ENCODE measurements at places on chromosomes 1 and 21. TPM values are rescaled to one million over a fixed set of nuclear protein-coding genes. Genes with fewer than 3 reads are reported as not detected.

SIPA1L2 gene
- 40.6 TPM for total RNA-seq

KHDC4 gene
- total RNA-seq: 32.0 TPM

EFCAB7 gene
- total RNA-seq: 6.7 TPM

TNNT2 gene
- total RNA-seq: not detected

A3GALT2 gene
- not detected for total RNA-seq

ABCB10 gene
- 14.1 TPM for total RNA-seq

- no peak overlapping the region for H3K27ac ChIP-seq
- no peaks in the 10 kb centered on the region for H3K36me3 ChIP-seq
- H3K4me3 ChIP-seq: no peak overlapping the region
- DNase-seq: no peak
- peaks cover 18% of the 10 kb centered on the region for H3K4me1 ChIP-seq
Measured at GRCh38 chr1:200099040-200099439, 71.5 kb downstream of the NR5A2 start.

GRCh38 chr1:177585302-177586220, 384.3 kb downstream of the SEC16B start:
- DNase-seq: no peak
- no peaks in the 10 kb centered on the region for H3K27me3 ChIP-seq
- H3K27ac ChIP-seq: no peak overlapping the region
- no peaks in the 10 kb centered on the region for H3K36me3 ChIP-seq

GRCh38 chr1:46368791-46369190, 25.3 kb upstream of the FAAH start:
- H3K27ac ChIP-seq: no peak overlapping the region
- peaks cover 7% of the 10 kb centered on the region for H3K36me3 ChIP-seq
- H3K4me3 ChIP-seq: no peak overlapping the region
- no peaks in the 10 kb centered on the region for H3K27me3 ChIP-seq
- no peaks in the 10 kb centered on the region for H3K4me1 ChIP-seq
- DNase-seq: no peak

- H3K27ac ChIP-seq: no peak overlapping the region
- DNase-seq: no peak
- no peak overlapping the region for H3K4me3 ChIP-seq
- no peaks in the 10 kb centered on the region for H3K36me3 ChIP-seq
Measured at GRCh38 chr21:32437729-32438128, 25.2 kb downstream of the EVA1C start.

GRCh38 chr1:206935491-206936067, 10.7 kb downstream of the PIGR start:
- DNase-seq: no peak
- H3K27me3 ChIP-seq: no peaks in the 10 kb centered on the region
- H3K4me3 ChIP-seq: no peak overlapping the region
- no peaks in the 10 kb centered on the region for H3K36me3 ChIP-seq
- H3K27ac ChIP-seq: no peak overlapping the region
- no peaks in the 10 kb centered on the region for H3K4me1 ChIP-seq

DNA sequence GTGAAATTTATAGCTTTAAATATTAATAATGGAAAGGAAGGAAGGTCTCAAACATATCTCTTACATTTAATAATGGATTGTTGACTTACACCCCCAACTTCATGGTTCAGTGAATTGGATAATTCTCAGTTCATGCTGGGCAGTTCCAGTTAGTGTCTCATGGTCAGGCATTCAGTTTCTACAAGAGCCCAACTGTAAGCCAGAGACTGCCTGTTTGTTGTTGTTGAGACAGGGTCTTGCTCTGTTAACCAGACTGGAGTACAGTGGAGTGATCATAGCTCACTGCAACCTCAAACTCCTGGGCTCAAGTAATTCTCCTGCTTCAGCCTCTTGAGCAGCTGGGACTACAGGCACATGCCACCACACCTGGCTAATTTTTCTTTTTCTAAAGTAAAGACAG, 5.0 kb upstream of the DMAP1 start:
- H3K36me3 ChIP-seq: no peaks in the 10 kb centered on the region
- no peak for DNase-seq

DNA sequence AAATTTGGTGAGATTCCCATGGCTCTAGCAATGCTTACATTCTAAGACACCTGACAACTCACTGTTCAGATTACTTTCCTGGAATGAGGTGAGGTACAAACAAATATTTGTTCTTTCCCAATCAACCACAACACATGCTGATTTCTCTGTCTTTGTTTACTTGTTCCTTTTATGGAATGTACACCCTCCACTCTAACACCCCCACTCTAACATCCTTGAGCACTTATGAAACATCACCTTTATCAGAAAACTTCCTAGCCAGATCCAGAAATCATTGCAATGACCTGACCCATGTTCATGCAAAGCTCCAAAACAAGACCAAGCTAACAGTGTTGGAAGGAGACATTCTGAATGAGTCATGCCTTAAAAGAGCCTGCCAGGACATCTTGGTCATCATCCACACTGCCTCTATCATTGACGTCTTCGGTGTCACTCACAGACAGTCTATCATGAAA, 35.5 kb downstream of the HSD3B1 start:
- no peaks in the 10 kb centered on the region for H3K4me1 ChIP-seq
- no peak overlapping the region for H3K4me3 ChIP-seq
- H3K27ac ChIP-seq: no peak overlapping the region
- no peaks in the 10 kb centered on the region for H3K27me3 ChIP-seq
- H3K36me3 ChIP-seq: no peaks in the 10 kb centered on the region

GRCh38 chr1:54408147-54409066, 2.2 kb upstream of the SSBP3 start:
- peak overlapping the region; percentile 99 for H3K4me3 ChIP-seq
- H3K27me3 ChIP-seq: no peaks in the 10 kb centered on the region
- peaks cover 45% of the 10 kb centered on the region for H3K4me1 ChIP-seq
- H3K27ac ChIP-seq: peak overlapping the region; percentile 98

DNA sequence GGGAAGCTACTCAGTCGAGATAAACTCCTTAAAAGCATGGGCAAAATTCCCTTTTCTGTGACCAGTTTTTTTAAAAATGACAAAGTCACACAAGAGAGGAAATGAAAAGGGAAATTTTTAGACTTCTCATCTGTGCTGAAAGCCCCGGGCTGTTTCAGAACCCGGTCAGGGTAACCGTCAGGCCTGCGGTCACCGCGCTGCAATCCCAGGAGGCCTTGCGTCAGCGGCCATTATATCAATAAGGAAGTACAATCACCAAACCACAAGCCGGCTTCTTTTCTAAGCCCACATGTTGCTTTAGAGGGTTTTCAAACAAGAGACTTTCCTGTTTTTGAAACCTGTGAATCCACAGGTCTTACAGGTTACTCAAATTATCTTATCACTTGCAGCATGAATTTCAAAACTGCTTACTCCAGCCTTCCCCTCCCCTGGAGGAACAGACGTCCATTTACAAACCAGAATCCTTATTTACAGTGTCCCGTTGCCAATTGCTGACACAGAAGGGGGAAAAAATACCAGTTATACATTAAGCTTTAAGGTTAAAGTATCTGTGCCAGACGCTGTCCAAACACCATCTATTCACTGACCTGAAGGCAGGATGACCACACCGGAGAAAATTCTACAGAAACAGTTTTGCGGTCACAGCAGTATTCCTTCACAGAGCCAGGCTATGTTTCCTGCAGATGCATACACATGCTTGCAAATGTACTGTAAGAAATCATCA, 165.3 kb downstream of the TOMM20 start:
- peaks cover 57% of the 10 kb centered on the region for H3K4me1 ChIP-seq
- H3K27me3 ChIP-seq: no peaks in the 10 kb centered on the region
- H3K4me3 ChIP-seq: no peak overlapping the region
- peak overlapping the region; percentile 77 for H3K27ac ChIP-seq
- no peak for DNase-seq
- no peaks in the 10 kb centered on the region for H3K36me3 ChIP-seq

DNA sequence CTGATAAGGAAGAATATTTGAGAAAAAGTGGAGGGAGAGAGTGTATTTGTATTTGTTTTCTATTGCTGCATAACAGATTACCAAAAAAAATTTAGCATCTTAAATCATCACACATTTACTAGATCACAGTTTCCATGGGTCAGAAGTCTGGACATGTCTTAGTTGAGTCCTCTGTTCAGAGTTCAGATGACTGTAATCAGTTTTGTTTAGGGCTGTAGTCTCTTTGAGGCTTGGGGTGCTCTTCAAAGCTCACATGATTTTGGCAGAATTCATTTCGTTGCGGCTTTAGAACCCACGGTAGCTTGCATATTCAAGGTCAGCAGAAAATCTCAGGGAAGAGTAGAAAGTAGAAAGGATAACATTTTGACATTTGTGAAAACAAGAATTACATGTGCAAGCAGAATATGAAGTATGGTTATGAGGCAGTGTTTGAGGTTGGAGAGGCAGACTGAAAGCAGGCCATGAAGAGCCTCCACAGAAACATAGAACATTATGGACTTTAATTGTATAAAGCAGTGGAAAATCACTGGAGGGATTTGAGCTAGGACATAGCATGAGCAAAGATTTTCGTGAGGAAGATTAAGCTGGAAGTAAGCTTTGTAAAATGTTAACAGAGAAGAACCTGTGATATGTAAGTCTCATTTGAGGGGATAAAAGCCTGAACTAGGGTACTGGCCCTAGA, 110.6 kb upstream of the GPR52 start:
- no peaks in the 10 kb centered on the region for H3K4me1 ChIP-seq
- no peak overlapping the region for H3K4me3 ChIP-seq
- H3K36me3 ChIP-seq: no peaks in the 10 kb centered on the region
- no peak for DNase-seq
- H3K27me3 ChIP-seq: no peaks in the 10 kb centered on the region
- no peak overlapping the region for H3K27ac ChIP-seq

DNA sequence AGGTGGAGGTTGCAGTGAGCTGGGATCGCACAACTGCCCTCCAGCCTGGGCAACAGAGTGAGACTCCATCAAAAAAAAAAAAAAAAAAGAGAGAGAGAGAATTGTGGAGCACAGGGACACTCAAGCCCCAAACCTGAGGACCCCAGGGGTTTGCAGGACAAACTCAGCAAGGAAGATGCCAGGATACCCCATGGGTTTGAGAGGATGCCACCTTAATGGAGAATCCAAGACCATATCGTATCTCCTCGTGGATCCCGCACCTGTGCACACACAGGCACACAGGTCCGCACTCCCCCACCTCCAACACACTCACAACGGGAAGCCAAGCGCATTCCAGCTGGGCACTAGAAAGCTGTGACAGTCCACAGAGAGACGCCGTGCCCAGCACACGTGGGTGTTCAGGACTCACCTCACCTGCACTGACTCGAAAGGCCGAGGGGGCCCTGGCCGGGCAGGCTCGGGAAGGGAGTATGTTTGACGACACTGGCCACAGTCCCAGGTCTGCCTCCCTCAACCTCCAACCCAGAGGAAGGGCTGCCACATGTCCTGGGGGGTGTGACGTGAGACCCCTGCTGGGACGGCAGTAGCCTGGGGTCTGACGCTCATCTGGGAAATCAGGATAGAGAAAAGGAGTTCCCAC, 11.1 kb downstream of the CHD5 start:
- H3K27ac ChIP-seq: no peak overlapping the region
- no peaks in the 10 kb centered on the region for H3K36me3 ChIP-seq
- peaks cover 5% of the 10 kb centered on the region for H3K27me3 ChIP-seq
- H3K4me1 ChIP-seq: peaks cover 7% of the 10 kb centered on the region
- no peak for DNase-seq

- no peak for DNase-seq
- no peaks in the 10 kb centered on the region for H3K36me3 ChIP-seq
- peaks cover 43% of the 10 kb centered on the region for H3K4me1 ChIP-seq
- no peak overlapping the region for H3K4me3 ChIP-seq
Measured at GRCh38 chr1:8671306-8671917, 146.0 kb downstream of the RERE start.

DNA sequence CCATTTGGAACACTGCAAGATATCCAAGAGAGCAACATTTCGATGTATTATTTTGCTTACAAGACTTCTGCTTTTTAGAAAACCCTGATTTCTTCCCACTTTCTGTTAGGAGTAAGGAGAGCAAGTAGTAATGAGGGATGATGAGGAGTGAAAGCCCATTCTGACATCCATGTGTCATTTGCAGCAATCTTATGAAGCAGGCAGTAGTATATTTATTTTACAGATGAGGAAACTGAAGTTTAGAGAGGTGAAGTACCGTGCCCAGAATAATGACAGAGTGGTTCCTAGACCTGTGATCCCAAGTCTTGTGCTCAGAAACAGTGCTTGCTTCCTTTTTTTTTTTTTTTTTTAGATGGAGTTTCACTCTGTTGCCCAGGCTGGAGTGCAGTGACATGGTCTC, 7.1 kb upstream of the ZSCAN20 start:
- no peak for DNase-seq
- H3K27me3 ChIP-seq: no peaks in the 10 kb centered on the region
- no peaks in the 10 kb centered on the region for H3K36me3 ChIP-seq
- H3K27ac ChIP-seq: no peak overlapping the region

GRCh38 chr1:85577419-85578320, 2.9 kb upstream of the CCN1 start:
- no peaks in the 10 kb centered on the region for H3K27me3 ChIP-seq
- peaks cover 15% of the 10 kb centered on the region for H3K36me3 ChIP-seq
- H3K27ac ChIP-seq: peak overlapping the region; percentile 100
- DNase-seq: peak; percentile 92
- H3K4me1 ChIP-seq: peaks cover 57% of the 10 kb centered on the region

DNA sequence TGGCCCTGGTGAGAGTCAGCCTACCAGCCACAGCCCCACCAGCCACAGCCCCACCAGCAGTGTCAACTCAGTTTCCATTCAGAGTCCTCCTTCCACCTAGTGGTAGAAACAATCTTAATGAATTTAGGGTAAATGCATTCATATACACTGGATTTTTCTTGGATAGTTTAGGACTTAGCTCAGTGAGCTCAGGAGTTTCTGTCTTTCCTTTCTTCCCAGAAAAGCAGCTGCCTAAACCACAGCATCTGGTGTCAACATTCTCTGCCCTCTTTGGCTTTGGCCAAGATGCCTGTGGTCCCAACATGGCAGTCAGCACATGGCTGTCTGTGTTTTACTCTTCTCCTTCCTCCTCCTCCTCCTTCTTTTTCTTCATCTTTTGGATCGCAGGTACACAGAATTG, 94.0 kb downstream of the CLIC6 start:
- no peak for DNase-seq
- H3K4me3 ChIP-seq: no peak overlapping the region
- no peaks in the 10 kb centered on the region for H3K4me1 ChIP-seq
- no peaks in the 10 kb centered on the region for H3K36me3 ChIP-seq

DNA sequence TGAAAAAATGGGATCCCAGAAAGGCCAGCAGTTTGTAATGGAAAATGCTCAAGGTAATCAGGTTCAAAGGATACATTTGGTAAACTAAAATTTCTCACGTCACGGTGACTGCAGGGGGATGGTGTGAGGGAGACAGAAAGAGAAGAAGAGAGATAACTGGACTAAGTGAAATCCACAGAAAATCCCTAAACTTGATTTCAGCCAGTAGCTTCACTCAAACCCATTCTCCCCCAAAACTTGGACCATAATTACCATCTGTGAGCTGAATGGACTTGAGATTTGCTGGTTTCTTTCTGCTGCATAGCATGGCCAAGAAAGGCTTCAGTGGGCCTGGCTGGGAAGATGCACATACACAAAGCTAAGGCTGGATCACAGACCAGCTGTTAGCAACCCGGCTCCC, 155.4 kb upstream of the LMO4 start:
- H3K4me1 ChIP-seq: no peaks in the 10 kb centered on the region
- H3K27me3 ChIP-seq: no peaks in the 10 kb centered on the region
- peak; percentile 55 for DNase-seq

DNA sequence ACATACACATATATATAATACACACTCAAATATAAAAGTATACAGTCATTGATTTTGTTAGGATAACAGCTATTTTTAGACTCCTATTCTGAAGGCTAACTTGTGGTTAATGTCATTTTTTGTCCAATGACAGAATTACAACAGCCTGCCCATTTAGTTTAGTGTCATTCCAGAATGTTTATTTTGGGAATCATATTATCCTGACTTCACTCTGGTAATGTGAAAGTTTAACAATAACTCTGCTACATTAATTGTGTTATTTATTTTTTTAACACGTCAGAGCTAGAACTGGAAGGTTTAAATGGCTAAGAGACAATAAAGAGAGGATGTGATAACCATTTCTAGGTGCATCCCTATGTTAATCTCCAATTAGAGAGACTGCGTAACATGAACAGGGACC, 648.1 kb downstream of the USP25 start:
- no peak overlapping the region for H3K4me3 ChIP-seq
- H3K4me1 ChIP-seq: peaks cover 35% of the 10 kb centered on the region
- no peaks in the 10 kb centered on the region for H3K36me3 ChIP-seq
- no peak overlapping the region for H3K27ac ChIP-seq

Data from esophagus muscularis mucosa (tissue), 4 donors.